ENCODE measurements at places on chromosomes 13 and 19.
A peak's percentile ranks its signal among the peaks of the same experiment; 100 is the strongest.

DNA sequence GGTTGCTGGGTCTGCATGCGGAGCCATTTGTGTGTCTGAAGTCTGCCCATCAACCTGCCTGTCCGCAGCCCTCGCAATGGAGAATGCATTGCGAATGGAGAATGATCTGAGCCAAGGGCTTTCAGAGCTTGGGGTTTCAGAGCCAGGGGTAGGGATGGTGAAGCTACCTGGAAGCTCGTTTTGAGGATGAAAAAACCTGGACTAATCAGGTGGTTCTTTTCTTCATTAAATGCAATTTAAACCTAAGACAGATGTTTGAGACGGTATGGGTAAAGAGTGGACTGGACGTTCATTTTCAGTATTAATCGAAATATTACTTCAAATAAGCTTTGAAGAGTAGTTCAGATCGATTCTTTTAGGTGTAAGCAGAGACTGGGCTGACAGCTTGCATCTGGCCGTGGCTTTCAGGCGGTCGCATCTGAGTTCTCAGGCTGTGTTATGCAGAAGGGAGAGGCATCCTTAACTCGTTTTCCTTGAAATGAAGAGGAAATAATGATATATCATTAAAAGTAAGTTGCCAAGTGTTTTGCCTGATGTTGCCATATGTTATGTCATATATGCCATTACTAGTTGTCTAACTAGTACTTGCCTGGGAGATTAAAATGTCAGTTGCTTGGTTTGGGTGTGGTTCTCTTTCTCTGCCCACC is 801 bp downstream of the MCF2L start:
- no peak for DNase-seq

DNA sequence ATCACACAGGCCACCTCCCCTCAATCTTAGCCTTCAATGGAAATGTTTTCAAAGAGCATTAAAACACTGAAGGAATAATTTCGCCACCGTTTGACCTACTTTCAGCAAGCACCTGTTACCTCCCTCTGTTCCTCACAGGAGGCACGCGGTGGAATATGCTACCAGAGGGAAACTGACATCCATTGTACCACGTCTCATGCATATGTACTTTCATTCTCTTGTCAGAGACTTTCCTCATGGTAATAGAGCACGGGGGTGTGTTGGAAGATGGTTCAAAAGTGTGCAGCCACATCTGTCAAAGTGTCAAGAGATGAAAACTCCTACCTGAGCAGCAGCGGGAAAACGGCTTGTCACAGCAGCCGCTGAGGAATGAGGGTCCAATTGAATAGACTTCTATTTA is 143.4 kb downstream of the NALCN start:
- DNase-seq: no peak

DNA sequence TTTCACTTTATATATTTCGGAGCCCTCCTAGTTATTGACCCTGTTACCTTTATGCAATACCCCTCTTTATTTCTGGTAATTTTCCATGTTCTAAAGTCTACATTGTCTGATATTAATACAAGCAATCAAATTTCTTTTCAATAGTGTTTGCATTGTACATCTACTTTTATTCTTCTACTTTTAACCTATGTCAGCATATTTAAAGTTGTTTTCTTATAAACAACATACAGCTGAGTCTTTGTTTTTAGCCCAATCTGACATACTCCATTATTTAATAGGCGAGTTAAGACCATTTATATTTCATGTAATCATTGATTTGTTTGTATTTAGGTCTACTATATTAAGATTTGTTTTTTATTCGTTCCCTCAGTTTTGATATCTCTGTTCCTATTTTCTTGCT is 108.5 kb upstream of the SPACA7 start:
- no peak for DNase-seq

DNA sequence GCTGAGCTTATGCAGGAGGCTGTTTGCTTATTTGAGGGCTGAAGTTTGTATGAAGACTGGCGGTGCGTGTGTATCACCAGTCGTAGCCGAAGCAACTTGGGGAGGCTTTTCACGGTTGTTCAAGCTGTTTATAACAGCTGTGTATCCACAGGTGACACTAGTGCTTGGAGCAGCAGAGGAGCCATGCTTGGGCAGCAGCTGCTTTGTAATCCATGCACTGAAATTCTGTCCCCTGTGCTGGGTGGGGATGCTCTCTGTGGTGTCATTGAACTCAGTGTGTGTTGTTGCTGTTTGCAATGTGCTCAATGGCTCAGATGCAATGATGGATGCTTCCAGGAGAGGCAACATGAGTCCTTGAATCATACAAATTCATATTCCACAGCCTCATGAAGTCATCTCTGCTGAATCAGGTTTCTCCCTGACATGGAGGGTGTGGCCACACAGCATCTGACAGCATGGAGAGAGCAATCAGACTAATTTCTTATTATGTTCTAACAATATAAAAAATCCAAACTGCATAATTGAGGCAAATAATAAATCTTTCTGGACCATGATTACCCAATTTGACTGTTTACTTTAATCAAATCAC is 18.8 kb upstream of the GTF3A start:
- no peak for DNase-seq

DNA sequence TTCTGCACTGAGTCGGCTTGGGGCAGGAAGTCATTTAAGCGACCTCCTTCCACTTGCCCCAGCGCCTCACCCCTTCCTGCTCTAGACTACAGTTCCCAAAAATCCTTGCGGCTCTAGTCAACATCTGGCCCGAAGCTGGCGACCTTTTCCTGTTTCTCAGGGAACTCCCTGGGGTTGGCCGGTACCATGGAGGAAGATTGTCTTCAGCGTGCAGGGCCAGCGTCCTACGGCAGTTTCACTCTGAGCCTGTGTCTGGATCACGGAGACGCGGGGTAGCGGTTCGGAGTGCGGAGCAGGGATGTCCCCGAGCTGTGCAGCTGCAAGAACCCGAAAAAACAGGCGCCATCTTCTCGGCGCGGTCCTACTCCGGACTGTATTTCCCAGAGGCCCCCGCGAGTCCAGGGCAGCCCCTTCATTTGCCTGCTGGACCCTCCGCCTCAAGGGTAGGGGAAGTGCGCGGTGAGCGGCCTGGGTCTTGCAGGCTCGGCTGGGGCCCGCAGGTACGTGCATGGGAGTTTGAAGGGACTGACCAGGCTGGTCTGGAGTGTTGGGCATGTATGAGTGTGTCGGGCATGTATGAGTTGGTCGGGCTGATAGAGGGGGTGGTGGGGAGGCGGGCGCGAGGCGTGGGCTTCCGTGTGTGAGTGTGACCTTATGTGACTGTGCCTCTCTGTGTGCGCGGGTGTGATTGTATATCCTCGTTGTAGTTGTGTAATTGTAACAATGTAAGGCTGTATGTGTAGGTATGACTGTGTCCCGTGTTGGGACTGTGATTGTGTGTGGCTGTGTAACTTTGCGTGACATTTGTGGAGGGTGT is at the start of gene ZNF383:
TSS of gene ZNF383 (plus strand) at position 440 of the 817 bp plus-strand sequence. CDS start 12,240 bp downstream, outside the sequence.
- DNase-seq: peak; percentile 71

All from activated T-helper 1 cell treated with Interleukin-2 at 50 U/mL for 16 hours (primary cell).